Activated CD4-positive, alpha-beta T cell treated with anti-CD3 and anti-CD28 coated beads for 24 hours (primary cell): ENCODE measurements at places on chromosomes 4 and X.

DNA sequence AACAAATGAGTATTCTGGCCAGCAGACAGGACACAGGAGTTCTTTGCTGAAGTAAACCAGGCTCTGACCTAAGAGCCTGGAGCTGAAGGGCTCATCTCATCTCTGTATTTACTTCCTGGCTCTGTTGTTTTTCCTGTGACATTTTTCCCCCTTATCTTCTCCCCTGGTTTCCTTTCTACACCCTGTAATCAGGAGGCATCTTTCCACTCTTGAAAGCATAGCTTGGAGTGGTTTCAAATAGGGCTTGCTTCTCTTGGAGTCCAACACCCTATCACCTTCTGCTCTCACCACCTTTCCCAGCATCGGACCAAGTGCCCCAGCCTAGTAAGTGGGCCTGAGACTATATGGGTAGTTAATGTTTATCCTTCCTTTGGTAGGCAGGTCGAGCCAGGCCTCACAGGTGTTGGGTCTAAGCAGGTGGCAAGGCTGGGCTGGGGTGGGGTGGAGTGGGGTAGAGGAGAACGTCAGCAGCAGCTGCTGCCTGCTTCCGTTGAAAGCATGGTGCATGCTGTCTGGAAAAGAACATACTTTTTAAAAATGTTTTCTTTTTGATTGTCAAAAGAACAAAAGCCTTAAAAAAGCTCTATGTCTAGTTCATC, 1.2 kb downstream of the DRP2 start:
- DNase-seq = no peak

DNA sequence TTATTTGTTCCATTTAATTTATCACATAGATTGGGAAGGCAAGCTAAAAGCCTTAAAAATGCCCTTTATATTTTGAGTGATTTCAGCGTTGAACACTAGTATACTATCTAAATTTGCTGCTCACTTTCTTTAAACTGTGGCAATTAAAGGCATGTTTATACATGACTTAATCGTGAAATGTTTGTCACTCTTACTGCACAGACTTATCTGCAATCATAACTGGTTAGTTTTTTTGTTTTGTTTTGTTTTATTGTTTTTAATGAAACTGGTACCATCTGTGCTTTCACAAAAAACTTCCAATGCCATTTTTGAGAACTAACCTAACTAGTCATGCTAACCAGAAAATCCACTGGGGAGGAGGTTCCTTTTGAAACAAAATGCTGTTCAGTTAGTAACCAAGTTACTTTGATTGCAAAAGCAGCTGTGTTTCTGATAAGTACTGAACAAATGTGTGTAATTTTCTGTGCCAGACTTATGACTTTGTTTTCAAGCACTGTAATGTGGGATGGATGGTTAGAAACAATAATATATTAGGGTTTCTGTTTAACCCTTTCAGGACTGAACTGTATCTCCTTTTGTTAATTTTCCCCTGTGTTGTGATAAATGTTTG, 56.1 kb downstream of the CCKAR start:
- DNase-seq = no peak

DNA sequence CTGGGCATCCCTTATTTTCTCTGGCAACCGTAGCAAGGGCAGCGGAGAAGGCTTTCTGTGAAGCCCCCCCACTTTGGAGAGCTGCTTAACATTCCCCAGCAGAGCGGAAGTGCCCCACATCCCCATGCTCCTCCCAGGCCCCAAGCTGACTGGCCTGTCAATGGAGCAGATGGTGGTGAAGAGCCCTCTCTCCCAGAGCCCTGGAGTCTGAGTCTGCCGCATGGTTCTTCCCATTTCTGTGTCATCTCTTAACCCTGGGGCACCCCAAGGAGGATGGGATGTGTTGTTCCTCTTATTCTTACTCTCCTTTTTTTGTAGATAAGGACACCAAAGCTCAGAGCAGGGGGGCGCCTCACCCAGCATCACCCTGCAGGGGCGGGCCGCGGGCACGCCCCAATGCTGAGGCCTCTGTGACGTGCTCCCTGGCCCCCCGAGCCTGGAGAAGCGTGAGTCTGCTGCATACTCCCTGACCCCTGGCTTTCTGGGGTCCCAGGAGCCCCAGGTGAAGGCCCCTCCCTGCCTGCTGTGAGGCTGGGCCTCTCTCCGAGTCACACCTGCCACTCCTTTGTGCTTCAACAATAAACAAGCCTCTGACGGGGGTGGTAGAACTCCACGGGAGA, 35.9 kb downstream of the ADRA2C start:
- no peak for DNase-seq

DNA sequence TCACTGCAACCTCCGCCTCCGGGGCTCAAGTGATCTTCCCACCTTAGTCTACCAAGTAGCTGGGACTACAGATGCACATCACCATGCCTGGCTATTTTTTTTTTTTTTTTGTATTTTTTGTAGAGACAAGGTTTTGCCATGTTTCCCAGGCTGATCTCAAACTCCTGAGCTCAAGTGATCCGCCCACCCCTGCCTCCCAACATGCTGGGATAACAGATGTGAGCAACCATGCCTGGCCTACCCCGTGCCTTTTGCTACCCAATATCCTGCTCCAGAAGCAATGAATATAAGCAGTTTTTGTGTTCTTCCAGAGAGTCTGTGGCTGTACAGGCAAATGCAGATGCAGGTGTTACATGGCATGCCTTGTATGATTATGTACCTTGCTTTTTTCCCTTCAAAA, 50.5 kb downstream of the TBC1D14 start:
- DNase-seq = no peak

DNA sequence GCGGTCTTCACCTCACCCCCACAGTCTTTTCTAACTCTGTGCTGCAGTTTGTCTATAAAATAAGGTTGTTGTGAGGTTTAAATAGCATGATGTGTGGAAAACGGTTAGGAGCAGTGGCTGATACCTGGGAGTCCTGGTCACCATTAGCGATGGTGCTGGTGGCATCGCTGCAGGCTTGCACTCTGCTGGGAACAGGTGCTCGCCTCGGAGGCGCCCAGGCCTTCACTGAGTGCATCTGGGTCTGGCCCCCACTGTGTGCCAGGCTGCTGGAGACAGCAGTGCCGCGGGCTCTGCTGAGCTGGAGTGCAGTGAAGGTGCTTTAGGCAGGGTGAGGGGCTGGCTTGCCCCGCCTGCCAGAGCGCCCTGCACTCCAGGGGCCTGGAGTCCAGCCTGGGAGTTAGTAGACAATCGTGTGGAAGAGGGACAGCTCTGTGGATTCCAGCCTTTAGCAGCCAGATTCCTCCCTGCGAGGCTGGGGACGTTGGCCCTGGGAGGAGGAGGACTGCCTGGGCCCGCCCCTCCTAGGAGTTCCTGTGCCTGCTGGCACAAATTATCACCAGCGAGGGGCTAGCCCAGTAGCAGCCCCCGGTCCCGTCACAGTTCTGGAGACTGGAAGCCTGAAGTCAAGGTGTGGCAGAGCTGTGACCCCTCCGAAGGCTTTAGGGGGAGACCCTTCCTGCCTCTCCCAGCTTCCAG, 7.3 kb downstream of the RGS12 start:
- DNase-seq = no peak

- no peak for DNase-seq
Observed at GRCh38 chr4:664713-665231, 9.3 kb downstream of the ATP5ME start.

DNA sequence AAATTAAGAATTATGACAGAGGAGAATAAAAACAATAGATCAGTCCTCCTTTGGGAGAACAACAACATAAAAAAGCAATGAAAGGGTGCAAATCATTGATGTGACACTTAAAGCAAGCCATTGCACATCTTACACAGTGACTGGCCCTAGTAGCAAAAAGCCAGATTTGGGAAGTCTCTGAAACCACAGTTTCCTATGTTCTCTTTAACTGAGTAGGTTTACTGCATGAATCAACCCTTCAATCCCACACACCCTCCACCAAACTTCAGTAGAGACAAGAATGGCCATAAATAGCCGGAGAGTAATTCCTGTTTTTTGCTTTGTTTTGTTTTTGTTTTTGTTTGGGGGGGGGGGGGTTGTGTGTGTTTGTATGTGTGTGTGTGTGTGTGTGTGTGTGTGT, 180.8 kb downstream of the VEGFC start:
- no peak for DNase-seq

GRCh38 chr4:163554870-163555465, 60.5 kb downstream of the TMA16 start:
- no peak for DNase-seq

GRCh38 chrX:77003956-77004355, 443.2 kb upstream of the FGF16 start:
- DNase-seq = peak; percentile 11

- DNase-seq = no peak
Observed at GRCh38 chr4:2482693-2483092, 13.8 kb downstream of the RNF4 start.

GRCh38 chrX:123185721-123186120, 1.6 kb downstream of the GRIA3 start:
- DNase-seq = no peak

DNA sequence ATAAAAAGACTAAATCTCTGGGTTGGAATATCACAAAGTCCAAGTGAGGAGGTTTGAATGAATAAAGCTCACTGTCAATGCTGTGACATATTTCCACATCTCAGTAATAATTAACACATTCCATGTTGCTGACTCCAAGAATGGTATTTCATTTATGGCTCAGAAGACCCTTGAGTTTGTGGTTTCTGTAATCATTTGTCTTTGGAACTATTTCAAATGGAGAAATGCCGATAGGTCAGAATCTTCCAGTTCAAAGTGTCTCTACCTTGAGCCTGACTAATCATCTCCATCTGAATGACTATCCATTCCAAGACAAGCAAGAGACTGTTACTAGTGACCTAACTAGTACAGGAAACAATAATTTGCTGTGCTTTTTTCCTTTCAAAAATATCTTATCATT, 24.2 kb upstream of the SLC2A9 start:
- DNase-seq = no peak

DNA sequence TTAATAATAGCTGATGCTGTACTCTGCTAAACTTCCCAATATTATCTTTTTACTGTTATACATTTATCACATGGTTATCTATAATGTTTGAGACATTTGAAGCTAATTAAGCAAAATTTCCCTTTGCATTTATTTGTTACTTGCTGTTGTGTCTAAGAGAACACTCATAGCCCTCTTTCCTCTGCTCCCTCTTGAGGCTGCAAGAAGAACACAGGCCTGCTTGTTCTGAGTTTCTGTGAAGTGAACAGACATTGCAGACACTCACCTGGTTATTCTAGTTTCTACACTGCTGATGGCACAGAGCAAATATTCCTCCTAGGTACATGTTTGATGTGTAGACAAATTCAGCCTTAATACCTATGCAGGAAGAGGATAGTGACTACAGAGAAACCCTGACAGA, 367.8 kb downstream of the GASK1B start:
- DNase-seq = no peak

DNA sequence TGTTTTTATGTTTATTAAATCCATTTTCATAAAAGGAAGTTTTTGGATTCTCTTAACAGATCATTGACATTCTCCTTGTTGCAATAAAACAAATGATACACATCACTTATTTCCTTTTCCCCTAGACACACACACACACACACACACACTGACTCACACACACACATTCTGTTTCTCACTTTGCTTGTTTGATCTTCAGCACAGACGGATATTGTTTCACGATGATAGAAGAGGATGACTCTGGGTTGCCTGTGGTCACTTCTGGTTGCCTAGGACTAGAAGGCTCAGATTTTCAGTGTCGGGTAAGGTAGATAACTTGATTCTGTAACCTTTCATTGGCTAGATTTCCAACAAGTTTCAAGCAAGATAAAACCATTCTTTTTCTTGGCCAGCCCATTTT, 356.8 kb downstream of the BMPR1B start:
- DNase-seq = no peak

- DNase-seq = no peak
Observed at GRCh38 chrX:138018145-138018799, 452.3 kb downstream of the ZIC3 start.
